ENCODE measurements at places on chromosomes 3 and 15.

DNA sequence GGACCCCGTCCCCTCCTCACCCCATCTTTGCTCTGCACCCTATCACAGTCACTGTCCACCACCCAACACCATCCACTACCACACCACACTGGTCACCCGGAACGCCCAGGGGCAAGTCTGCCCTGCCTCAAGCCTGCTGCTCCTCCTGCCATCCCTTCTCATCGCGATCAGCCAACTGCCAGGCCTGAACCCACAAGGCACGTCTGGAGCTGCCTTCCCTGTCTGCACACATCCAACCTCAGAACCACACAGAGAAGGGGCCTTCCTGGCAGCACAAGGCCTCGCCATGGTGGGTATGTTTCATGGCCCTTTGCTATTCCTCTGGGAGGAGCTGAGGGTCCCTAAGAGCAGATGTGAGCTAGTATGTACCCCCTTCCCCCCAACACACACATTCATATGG is 3.4 kb upstream of the DUSP7 start:
- DNase-seq: no peak

- no peak for DNase-seq
Observed at GRCh38 chr15:89034305-89034704, 54.0 kb upstream of the ABHD2 start.

- DNase-seq: no peak
Observed at GRCh38 chr3:105365081-105365390, 1.7 kb upstream of the ALCAM start.

GRCh38 chr3:127462111-127462655 is 128.3 kb downstream of the TPRA1 start:
- DNase-seq: no peak

DNA sequence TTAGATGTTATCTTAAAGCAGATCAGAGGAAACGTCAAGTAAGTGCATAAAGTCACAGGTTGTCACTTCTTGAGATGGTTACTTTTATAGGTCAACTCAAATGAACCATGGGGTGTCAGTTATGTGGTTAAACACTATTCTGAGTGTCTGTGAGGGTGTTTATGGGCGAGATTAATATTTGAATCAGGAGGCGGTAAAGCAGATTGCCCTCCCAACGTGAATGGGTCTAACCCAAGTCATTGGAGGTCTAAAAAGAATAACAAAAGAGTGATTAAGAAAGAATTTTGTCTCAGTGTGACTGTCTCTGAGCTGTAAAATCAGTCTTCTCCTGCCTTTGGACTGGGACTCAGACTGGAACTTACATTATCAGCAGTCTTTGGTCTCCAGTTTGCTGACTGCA is 977.5 kb downstream of the NAALADL2 start:
- no peak for DNase-seq

- no peak for DNase-seq
Observed at GRCh38 chr3:186339180-186339918, 22.7 kb downstream of the DGKG start.

DNA sequence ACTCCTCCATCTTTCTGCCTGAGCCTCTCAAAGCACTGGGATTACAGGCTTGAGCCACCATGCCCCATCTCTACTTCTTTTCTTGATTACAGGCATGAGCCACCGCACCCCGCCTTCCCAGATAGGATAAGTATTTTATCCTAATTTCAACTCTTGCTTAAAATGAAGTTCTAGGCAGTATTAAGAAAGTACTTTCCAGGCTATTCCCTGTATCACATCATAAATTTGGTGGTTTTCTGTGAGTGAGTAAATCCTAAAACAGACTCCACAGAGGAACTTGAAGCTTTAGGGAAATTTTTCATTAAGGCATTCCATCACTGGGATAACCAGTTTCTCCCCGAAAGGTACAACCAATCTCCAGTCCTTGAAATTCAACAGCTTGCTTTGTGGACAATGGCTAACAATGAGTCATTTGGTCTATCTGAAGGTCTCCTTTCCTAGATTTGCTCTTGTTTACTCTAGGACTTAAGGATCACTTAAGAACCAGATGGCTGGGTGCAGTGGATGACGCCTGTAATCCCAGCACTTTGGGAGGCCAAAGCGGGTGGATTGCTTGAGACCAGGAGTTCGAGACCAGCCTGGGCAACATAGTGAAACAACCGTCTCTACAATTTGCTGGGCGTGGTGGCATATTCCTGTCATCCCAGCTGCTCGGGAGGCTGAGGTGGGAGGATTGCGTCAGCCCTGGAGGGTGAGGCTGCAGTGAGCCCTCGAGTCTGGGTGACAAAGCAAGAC is 49.7 kb upstream of the SKIL start:
- no peak for DNase-seq

- no peak for DNase-seq
Observed at GRCh38 chr15:99168601-99169580, 64.0 kb downstream of the SYNM start.

All from GM13977 (cell line).